IgD-negative memory B cell (primary cell): ENCODE measurements at places on chromosomes 16 and 17. TPM values are rescaled to one million over a fixed set of nuclear protein-coding genes. Genes with fewer than 3 reads are reported as not detected.

TBX6 gene
- not detected for polyA plus RNA-seq

C16orf92 gene
- not detected for polyA plus RNA-seq

NEUROD2 gene
- polyA plus RNA-seq = not detected

CACNB1 gene
- 0.45 TPM for polyA plus RNA-seq
